ENCODE measurements at places on chromosomes 4 and X. TPM values are rescaled to one million over a fixed set of nuclear protein-coding genes. Genes with fewer than 3 reads are reported as not detected.

- H3K4me3 ChIP-seq, result no peak overlapping the region
- no peaks in the 10 kb centered on the region for H3K36me3 ChIP-seq
- H3K27me3 ChIP-seq, result no peaks in the 10 kb centered on the region
- no peak for DNase-seq
Observed at GRCh38 chr4:36652857-36653256, 371.4 kb downstream of the DTHD1 start.

DNA sequence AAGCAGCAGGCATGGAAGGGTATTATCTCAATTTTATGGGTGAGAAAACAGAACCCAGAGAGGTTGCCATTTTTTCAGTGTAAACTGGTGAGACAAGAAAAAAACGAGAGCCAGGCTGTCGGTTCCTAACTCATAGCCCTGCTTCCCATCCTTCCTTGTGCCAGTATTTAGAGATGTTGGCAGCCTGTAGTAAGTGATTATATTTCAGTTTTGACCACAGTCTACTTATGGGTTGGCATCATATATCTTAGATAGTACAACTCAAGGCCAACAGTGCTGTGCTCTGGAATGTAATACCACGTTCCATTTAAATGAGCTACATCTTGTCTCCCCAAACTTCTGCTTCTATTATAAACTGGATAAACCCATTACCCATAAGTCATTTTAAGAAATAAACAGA, 40.8 kb downstream of the XK start:
- no peaks in the 10 kb centered on the region for H3K4me1 ChIP-seq
- no peak for DNase-seq
- no peaks in the 10 kb centered on the region for H3K27me3 ChIP-seq
- H3K27ac ChIP-seq, result no peak overlapping the region
- no peaks in the 10 kb centered on the region for H3K36me3 ChIP-seq
- no peak overlapping the region for H3K4me3 ChIP-seq

GRCh38 chr4:114161809-114162208, 182.4 kb upstream of the ARSJ start:
- H3K4me3 ChIP-seq, result no peak overlapping the region
- no peaks in the 10 kb centered on the region for H3K4me1 ChIP-seq
- no peak overlapping the region for H3K27ac ChIP-seq

- DNase-seq, result no peak
- no peak overlapping the region for H3K27ac ChIP-seq
- no peaks in the 10 kb centered on the region for H3K4me1 ChIP-seq
- H3K36me3 ChIP-seq, result no peaks in the 10 kb centered on the region
- H3K4me3 ChIP-seq, result peak overlapping the region; percentile 33
- H3K27me3 ChIP-seq, result no peaks in the 10 kb centered on the region
Observed at GRCh38 chr4:180827232-180828009, 1415.8 kb upstream of the TENM3 start.

- no peaks in the 10 kb centered on the region for H3K4me1 ChIP-seq
- H3K27ac ChIP-seq, result no peak overlapping the region
- no peaks in the 10 kb centered on the region for H3K36me3 ChIP-seq
- H3K4me3 ChIP-seq, result no peak overlapping the region
- H3K27me3 ChIP-seq, result no peaks in the 10 kb centered on the region
Observed at GRCh38 chr4:15353207-15353606, 74.6 kb upstream of the C1QTNF7 start.

DNA sequence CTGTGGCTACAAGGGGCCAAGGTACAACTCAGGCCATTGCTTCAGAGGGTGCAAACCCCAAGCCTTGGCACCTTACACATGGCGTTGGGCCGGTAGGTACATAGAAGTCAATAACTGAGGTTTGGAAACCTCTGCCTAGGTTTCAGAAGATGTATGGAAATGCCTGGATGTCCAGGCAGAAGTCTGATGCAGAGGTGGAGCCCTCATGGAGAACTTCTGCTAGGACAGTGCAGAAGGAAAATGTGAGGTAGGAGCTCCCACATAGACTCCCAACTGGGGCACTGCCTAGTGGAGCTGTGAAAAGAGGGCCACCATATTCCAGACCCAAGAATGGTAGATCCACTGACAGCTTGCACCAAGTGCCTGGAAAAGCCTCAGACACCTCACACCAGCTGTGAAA, 92.1 kb upstream of the SFRP2 start:
- no peaks in the 10 kb centered on the region for H3K36me3 ChIP-seq
- H3K27ac ChIP-seq, result no peak overlapping the region
- no peaks in the 10 kb centered on the region for H3K27me3 ChIP-seq
- no peak for DNase-seq
- H3K4me3 ChIP-seq, result no peak overlapping the region

DNA sequence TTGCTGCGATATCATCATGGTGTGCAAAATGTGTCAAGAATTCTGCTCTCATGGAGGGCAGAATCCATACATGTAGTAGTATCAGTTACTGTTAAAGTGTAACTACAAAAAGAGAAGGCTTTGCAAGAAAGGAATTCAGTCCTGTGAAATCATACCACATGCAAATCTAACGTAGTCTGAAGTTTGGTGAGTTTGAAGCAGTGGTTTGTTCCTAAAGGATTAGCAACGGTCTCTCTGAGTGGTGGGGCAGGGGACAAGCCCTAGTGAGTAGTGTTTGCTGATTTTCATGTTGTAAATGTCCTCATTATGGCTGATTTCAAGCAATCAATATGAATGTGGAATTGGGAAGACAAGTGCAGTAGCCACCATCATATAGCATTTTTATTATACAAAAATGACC, 47.1 kb upstream of the CLNK start:
- H3K4me3 ChIP-seq, result no peak overlapping the region
- no peaks in the 10 kb centered on the region for H3K4me1 ChIP-seq
- DNase-seq, result no peak
- no peak overlapping the region for H3K27ac ChIP-seq

DNA sequence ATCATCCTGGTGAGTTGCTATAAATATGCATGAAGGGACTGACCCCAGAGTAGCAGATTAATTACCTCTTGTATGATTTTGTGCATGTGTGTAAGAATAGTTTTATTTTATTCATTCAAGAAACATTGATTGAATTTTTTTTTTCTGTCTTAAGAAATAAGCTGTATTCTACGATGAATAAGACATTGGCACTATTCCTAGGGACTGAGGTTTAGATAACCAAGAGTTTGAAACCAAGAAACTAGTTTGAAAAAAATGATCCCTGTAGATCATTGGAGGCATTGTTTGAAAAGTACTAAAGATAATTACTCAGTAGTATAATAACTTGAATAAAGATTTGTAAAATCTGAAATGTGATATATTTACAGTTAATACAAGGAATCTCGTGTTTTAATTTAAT, 1086.9 kb downstream of the PCDH7 start:
- DNase-seq, result no peak
- no peak overlapping the region for H3K4me3 ChIP-seq

DNAAF6 gene
- not detected for total RNA-seq

PITX2 gene
- total RNA-seq, result 0.44 TPM

MAGED4 gene
- total RNA-seq, result 0.74 TPM

PRRG1 gene
- total RNA-seq, result 8.6 TPM

Measured in Panc1 (cell line).